Effector memory CD8-positive, alpha-beta T cell (primary cell): ENCODE measurements at places on chromosomes 16 and 17.

DNA sequence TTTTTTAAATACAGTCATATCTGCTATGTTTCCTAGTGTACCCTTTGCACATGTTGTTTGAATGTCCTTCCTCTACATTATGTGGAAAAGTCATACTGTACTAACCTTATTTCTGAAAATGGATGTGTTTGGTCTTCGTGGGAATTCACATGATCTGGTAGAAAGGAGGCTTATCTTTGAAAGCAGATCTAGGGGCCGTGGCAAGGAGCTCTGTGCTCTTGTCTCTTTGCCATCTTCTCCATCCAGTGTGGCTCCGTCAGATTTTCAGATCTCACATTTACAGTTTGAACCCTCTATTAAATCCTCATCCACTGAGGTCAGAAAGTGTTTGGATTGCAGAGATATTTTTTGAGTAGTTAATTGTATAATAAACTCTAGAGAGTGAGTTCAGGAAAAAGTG is 32.9 kb downstream of the MAP2K4 start:
- no peak for DNase-seq

DNA sequence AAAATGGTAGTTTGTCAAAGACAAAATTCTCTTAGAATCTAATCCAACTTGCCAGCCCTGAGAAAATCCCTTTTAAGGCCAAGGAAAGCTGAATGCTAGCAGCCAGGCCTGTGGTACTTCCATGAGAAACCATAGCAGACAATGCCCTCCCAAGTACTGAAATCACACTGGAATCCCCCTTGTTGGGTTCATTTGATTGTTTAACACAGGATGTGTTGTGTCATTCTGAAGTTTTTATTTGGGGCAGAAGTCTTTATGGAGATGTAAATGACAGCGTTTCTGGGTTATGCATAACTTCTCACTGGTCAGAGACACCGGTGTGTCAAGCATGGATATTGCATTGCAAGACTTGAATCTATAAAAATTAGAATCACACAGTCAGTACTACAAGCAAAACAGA is 6.0 kb upstream of the ARL2BP start:
- no peak for DNase-seq

- DNase-seq = no peak
Observed at GRCh38 chr17:17380145-17380925, 77.2 kb downstream of the NT5M start.

DNA sequence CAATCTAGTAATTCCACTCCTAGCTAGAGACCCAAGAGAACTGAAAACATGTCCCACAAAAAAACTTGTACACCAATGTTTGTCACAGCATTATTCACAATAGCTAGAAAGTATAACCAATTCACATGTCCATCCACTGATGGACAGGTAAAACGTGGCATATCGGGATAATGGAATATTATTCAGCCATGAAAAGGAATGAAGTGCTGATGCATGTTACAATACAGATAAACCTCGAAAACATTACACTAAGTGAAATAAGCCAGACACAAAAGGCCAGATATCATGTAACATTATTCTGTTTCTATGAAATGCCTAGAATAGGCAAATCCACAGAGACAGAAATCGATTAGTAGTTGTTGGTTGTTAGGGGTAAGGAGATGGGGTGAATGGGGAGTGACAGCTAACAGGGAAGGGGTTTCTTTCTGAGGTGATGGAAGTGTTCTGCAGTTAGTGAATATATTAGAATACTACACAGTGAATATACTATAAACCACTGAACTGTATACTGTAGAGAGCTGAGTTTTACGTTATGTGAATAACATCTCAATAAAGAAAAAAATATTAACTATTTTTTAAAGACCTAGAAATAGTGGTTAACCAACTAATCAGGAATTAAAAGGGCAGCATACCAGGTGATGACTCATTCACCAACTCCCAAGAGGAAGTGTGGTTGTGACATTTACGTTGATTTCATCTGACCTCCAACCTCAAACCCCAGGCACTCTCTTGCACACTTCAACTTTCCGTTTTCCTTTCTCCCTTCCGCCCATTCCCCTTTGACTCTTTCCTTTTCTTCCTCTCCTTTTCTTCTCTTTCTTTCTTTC is 48.6 kb downstream of the GAS7 start:
- no peak for DNase-seq

DNA sequence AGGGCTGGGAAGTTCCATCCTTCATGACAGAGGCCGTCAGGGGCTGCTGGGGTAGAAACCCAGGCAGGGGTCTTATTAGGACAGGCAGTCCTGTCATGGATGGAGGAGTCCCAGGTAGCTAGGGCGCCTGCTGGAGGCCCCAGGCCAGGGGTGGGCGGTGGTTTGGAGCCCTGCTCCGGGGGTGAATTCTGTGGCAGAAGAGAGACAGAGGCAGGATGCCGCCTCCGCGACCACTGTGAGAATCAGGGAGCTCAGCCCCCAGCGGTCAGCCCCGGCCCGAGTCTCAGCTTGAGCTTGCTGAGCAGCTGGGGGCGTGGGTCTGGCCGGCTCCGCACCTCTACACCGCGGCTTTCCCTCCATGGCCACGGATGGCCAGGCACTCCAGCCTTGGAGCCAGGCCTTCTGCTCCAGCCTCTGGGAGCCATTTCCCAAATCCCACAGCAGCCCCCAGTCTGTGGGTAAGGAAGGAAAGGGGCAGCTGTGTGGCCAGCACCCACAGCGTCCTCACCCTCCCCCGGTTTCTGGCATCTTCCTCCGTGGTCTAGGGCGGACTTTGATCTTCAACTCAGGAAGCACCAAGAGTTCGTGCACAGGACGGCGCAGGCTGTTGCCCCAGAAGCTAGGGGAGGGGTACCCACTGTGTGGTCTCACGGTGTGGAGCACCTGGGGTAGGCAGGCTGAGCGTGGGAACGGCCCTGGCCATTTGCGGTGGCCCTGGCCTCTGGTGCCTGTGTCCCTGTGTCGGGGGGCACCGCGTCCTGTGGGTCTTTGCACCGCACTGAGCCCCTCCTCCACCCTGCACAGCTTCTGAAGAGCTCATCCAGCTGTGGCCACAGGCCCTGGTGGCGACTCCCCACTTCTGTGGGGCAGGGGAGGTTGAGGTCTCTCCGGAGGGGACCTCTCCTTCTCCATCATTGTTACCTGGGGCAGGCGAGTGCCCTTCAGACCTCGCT is 14.1 kb downstream of the CD7 start:
- DNase-seq = no peak

- DNase-seq = peak; percentile 39
Observed at GRCh38 chr17:17063546-17064122, 21.4 kb downstream of the MPRIP start.

DNA sequence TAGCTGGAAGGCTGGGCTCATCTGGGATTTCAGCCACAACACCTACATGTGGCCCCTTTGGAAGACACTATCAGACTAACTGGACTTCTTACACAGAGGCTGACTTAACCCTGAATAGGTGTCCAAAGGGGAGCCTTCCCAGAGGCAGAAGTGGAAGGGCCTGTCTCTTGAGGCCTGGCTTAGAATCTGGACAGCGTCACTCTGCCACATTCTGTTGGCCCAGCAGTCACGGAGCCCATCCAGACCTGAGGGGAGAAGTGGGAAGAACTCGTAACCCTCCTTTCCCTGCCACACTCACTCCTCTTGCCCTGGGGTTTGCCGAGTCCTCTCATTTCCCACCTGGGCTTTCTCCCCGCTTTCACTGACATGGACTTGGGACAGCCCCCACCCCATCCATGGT is 170.5 kb downstream of the C16orf95 start:
- DNase-seq = no peak

GRCh38 chr16:72210555-72210954 is 38.6 kb upstream of the PMFBP1 start:
- DNase-seq = no peak

DNA sequence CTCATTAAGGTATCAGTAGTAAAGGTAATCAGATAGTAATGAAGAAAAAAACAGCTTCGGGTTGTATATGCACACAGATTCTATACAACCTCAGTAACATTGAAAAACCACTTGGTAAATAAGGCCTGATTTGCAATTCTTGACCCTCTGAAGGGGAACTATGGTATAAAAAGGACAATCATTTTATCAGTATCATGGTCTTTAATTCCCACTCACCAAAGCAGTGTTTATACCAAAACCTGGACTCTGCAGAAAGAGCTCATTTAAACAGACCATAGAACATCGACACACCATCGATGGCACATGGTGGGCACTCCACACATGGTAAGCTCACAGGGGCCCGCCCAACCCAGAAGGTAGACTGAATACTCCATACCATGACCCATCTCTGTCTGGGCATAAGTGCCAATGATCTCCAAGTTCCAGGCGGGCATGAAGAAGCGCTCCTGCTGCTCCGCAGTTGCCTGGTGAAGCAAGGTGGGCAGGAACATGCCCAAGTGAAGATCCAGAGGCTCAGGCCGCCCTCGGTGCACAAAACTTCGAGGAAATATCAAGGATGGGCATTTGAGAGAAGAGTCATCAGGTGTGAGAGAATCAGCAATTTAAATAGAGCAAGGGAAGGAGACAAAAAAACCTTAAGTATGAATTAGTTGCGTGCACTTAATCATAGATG is 19.0 kb downstream of the ACOX1 start:
- no peak for DNase-seq

DNA sequence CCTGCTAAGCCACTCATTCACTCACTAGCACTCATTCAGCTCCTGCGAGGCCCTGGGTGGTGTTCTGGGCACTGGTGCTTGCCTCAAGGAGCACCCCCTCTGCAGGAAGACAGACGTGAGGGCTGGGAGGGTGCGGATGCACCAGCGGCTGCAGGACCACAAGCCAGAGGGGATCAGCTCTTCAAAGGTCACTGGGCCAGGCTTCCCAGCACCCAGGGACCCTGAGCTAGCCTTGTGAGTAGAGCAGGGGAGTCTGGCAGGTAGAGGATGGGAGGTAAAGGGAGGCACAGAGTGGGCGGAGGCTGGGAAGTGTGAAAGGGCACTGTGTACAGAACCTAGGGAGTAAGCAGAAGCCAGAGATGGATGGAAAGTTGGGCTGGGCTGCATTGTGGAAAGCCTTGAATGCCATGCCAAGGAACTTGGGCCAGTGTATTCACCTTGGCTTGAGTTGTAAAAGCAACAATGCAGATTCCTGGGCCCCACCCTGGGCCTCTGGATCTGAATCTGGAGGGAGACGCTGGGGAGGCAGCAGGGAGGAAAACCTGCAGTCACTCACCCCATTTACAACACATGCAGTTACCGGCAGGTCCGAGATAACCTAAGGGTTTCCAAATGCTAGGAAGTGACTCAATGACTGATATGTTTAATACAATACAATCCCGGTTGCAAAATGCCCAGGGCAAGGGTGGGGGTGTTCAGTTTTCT is 1.7 kb downstream of the IL4R start:
- peak; percentile 26 for DNase-seq

DNA sequence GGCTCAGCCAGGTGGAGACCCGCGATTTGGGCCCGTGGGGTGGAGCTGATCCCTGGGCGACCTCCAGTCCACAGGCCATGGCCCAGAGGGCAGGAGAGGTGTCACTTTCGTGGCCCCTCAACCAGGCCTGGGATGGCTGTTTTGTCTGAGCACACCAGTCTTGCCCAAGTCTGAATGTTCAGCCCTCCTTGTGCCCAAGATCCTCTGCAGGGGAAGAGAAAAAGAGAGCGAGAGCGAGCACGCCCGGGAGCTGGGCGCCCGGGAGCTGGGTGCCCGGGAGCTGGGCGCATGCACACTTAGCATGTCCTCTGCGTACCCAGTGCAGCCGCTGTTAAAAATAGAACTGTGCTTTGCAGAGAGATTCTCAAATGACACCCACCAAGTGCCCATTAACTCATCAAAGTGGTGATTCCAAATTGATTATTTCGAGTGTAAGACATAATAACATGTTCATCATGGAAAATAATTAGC is 403.3 kb upstream of the TNRC6C start:
- no peak for DNase-seq

DNA sequence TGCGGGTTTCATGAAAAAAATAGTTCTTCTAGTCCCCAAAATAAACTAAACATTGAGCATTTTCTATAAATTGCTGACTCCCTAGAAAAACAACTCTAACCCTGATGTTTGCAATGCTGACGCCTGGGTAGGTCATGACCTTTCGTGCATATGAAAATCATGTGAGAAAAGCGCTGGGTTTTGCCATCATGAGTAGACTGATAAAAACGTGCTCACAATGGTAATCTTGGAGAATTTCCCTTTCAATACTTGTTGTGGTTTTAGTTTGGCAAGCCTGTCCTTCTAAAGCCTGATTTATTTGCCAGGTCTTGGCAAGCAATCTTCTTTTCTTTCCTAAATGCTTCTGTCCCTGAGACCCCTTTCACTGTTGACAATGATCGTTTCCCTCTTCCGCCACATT is 4.0 kb upstream of the CLEC10A start:
- no peak for DNase-seq

- DNase-seq = no peak
Observed at GRCh38 chr16:80883159-80883642, 78.8 kb upstream of the CDYL2 start.

- no peak for DNase-seq
Observed at GRCh38 chr16:76527244-76527643, 250.0 kb downstream of the CNTNAP4 start.

DNA sequence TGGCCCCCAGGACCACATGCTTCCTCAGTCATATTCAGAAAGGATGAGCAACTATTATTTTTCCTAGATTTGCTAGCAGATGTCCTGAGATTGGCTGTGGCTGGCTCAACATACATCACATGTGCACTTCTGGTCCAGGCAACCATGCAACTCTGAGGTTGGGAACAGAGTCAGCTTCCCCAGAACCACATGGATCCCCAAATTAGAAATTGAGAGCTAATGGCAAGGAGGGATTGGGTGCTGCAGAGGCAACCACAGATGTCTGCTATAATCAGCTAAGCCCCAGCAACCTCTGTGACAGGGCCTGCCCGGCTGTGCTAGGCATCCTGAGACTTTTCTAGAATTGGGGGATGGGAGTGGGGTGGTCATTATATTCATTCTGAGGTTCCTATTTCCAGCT is 33.8 kb upstream of the CLEC18A start:
- no peak for DNase-seq
